ENCODE measurements at places on chromosomes 7 and 10.

DNA sequence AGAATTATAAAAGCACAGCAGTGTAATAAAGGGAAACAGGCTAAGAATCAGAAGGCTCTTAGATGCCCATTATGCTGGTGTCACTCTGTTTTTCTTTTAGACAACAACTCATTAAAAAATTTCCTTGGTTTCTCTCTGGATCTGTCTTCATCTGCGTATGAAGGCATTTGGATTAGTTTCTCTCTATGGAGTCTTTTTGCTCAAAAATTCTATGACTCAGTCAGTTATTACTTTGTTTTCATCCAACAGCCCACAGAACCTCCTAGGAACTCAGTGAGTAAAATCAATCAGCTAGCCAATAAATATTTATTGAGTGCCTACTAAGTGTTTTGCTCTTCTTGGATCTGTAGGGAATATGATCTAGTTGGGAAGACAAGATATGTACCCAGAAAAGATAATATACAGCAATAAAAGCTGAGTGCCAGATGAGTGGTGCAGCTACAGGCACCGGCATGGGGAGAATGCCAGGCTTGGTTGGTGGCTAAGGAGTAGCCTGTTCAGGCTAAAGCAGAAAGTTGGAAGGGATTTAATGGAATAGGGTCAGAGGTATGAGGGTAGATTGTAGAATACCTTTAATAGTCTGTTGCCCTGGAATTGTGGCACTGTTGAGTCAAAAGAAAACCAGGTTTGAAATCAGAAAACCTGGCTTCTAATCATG lies 156.2 kb downstream of the LRRC4 start:
- ATAC-seq, result no peak

GRCh38 chr7:7099584-7100014 lies 82.7 kb upstream of the C1GALT1 start:
- ATAC-seq, result no peak

- no peak for ATAC-seq
These were observed 31.4 kb downstream of the SVIL start for GRCh38 chr10:29603223-29603896.

- no peak for ATAC-seq
These were observed 48.0 kb downstream of the CALD1 start for GRCh38 chr7:134827436-134827835.

DNA sequence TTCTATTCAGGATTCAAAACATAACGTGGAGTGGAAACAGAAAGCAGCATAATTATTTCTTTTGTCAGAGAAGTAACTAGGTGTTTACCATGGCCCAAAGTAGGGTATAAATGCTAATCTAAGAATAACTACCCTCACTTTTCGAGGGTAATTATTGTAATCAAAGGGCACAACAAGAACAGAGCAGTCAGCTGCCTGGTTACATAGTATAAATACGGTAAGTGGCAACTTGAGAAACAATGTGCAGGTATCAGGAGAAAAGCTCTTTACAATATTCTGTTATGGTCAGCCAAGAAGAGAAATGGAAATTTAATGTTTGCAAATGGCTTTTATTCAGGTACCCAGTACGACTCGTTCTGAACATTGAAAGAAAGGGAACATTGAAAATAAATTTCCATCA lies 242.0 kb upstream of the NPY start:
- no peak for ATAC-seq

- peak; percentile 58 for ATAC-seq
These were observed 120.1 kb downstream of the ARHGAP12 start for GRCh38 chr10:31808258-31809218.

DNA sequence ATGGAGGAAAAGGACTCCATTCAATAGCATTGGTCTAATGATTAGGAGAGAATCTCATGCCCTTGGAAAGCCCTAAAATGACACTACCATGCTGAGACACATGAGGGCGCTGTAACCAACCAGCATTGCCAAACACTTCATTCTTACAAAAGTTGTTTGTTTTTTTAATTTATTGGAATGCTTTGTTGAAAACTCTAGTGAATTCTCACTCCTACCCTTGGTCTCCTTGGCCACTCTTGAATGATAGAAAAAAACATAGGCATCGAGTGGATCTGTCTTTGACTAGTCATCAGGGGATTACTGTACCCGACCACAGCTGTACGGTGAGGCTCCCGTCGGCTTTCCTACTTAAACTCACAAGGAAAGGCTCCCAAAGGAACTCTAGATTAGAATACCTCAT lies 29.3 kb upstream of the ADD3 start:
- no peak for ATAC-seq

DNA sequence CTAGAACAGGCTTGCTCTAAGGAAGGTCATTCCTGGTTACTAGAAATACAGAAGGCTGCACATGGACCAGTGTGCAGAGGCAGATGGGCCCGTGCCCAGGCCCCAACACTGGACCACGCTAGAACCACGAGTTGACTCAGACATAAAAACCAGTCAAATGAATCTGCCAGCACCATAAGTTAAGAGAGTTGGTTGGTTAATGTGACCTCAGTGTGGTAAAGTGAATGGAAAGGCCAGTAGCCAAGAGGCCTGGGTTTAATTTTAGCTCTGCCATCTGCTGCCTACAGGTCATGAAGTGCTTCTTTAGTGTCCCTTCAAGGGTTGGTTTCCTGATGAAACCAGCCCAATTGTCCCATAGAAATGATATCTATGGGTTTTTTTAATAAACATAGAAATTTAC lies 329.6 kb upstream of the NRP1 start:
- ATAC-seq, result no peak

DNA sequence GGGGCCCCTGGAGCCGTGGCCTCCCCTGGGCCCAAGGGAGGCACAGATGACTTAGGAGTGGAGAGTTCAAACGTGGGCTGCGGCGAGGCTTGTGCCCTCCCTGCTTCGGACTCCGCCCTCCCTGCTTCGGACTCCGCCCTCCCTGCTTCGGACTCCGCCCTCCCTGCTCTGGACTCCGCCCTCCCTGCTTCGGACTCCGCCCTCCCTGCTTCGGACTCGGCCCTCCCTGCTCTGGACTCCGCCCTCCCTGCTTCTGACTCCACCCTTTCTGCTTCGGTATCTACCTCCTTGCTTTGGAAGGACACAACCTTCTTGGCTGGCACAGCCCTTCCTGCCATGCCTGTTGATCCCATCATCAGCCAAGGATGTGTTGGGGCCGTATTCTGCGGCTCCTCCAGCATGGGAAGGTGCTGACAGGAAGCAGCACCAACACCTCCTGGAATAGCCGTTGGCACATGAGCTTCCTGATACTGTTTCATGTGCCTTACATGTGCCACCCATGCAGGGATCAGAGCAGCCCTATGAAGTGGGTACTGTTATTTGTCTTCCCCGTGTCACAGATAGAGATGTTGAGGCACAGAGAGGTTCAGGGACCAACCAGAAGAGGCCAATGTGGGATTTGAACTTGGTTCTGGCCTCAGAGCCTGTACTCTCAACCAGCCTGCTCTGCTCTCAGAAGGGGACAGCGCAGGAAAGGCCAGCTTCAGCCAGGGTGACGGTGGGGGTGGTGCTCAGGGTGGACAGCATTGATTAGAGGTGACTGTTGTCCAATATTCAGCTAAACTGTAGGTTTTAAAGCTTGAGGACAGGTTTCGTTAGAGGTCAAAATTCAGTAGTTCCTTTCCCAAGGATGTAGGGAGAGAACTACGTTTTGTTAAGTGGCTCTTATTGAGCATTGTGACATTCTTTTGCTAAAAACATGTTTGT lies 114.5 kb downstream of the NKX6-2 start:
- no peak for ATAC-seq

- no peak for ATAC-seq
These were observed 46.1 kb downstream of the CAMK2B start for GRCh38 chr7:44279286-44279685.

DNA sequence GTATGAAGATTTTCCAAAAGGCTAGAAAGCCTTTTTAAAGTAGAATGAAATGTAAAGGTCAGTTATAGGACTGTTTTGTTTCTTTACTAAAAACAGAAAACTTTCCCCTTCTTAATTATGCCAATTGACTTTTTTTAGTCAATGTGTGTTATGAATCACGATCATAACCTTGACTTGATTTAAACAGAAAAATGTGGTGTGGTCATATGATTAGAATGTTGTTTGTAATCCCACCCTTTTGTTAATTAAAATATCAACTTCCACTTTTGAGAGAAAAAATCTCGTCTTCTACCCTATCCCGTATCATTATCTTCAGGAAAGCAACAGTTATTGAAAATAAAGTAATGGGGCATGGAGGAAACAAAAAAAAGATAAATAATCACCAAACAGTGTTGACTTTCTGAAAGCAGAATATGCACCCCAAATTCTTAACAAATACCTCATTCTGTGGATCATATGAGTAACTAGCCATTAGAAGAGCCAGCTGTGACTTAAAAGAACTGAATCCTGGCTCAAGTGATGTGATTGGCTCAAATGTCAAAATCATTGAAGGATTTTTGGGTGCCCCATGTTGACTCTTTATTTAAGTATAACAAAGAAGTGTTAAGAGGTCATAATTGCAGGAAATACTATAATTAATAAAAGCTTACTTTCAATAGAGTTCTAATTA lies 32.3 kb upstream of the SLC16A12 start:
- no peak for ATAC-seq

DNA sequence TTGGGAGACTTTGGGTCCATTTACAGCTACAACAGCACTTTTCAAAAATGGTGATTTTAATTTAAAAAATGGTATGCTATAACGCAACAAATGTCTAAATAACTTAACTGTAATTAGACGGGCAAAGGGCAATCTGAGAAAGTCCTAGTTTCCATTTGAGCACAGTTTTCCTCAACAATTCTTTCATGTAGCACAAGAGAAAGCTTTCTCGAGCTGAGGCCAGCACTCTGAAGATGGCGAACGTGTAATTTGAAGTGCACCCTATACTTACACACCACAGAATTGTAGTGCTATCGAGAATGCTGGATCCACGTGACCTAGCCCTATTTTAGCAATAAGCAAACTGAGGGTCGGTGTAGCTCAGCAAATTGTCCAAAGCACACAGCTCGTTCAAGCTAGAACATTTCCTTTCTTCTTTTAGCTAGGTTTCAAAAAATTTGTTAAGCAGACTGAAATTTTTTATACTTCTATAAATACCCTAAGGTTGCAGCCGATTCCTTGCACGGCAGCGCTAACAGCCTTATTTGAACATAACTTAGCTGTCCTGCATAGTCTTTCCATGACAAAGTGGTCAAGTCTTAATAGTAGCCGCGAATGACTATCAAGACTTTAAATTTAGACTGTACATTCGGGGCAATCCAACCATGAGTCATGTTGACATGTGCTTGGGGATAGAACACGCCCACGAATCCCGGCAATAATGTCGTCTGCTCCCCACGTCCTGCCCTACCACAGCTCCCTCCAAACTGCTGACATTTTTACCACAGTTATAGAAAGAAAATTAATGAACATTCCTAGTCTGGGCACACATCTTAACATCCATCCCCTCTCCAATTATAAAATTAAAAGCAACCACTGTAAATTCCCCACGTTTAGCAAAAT lies 10.0 kb downstream of the KLF6 start:
- no peak for ATAC-seq

DNA sequence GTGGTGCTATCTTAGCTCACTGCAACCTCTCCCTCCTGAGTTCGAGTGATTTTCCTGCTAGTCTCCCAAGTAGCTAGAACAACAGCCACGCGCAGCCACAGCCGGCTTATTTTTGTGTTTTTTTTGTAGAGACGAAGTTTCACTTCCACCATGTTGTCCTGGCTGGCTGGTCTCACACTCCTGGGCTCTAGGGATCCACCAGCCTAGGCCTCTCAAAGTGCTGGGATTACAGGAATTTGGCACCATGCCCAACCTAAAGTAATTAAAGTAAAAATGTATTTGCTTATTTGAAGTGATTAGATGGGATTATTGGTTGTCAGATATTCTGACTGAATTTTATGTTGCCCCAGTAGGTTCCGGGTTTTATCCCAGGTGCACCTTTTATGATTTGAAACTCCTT lies 22.7 kb downstream of the LUC7L2 start:
- no peak for ATAC-seq

GRCh38 chr10:289581-289980 lies 154.3 kb downstream of the ZMYND11 start:
- ATAC-seq, result no peak

DNA sequence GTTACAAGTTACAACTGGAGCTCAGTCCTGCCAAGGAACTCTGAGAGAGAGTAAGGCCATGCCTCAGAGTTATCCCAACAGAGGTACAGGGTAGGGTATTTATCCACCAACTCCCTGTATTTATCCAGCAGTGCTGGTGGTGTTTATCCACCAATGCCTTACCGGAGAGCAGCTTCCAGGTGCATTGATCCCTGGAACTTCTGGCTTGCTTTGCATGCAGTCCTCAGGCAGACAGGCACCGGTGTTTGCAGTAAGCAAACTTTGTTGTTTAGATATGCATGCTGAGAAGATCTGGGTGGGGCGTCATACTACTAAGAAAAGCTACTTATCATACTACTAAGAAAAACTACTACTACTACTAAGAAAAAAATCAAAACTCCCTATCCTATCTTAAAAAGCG lies 92.4 kb downstream of the CYP26A1 start:
- ATAC-seq, result no peak

DNA sequence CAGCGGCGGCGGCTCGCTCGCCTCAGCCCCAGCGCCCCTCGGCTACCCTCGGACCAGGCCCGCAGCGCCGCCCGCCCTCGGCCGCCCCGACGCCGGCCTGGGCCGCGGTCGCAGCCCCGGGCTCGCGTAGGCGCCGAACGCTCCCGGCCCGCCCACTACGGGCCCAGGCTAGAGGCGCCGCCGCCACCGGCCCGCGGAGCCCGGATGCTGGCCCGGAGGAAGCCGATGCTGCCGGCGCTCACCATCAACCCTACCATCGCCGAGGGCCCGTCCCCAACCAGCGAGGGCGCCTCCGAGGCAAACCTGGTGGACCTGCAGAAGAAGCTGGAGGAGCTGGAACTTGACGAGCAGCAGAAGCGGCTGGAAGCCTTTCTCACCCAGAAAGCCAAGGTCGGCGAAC lies 18.2 kb upstream of the TSPAN33 start:
- ATAC-seq, result no peak

GRCh38 chr7:826230-826917 lies 5.9 kb upstream of the SUN1 start:
- no peak for ATAC-seq

DNA sequence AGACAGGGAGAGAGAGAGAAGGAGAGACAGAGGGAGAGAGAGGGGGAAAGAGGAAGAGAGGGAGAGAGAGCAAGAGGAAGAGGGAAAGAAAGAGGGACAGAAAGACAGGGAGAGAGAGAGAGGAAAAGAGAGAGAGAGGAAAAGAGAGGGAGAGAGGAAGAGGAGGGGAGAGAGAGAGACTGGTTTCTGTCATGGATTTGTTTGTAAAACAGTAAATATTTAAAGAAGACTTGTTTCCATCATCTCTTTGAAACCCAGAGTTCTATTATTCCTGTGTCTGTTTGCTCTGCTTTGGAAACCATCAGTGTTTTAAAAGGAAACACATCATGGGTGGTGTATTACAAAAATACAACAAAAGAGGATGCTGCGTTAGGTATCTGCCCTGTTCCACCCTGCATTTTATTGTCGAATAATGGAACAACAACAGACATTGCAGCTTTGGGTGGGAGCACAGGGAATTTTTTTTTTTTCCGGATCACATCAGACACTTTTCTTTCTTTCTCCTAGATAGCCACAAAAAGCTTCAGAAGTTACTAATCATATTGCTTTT lies 150.7 kb upstream of the RSU1 start:
- no peak for ATAC-seq
